ENCODE measurements at places on chromosomes 13 and 19.

GRCh38 chr13:75181906-75182305 lies 300.1 kb downstream of the TBC1D4 start:
- no peak for DNase-seq

DNA sequence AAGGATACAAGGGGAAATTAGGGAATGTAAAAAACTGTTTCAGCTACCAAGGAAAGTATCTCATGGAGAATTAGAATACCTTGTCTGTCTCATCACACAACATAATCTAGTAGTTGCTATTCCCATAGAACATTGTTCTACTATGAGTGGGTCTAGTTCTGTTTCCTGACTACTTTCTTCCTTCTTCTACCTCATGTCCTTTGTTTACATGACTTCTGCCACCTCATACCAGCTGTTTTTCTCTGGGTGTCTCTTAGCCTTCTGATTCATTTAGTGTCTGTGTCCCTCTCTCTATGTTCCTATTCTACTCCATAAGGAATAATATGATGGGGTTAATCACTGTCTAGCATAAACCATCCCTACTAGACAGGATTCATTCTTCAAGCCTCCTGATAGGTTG lies 887.3 kb downstream of the DIAPH3 start:
- DNase-seq: no peak

- no peak for DNase-seq
Observed at GRCh38 chr13:99087954-99088491, 110.2 kb upstream of the DOCK9 start.

DNA sequence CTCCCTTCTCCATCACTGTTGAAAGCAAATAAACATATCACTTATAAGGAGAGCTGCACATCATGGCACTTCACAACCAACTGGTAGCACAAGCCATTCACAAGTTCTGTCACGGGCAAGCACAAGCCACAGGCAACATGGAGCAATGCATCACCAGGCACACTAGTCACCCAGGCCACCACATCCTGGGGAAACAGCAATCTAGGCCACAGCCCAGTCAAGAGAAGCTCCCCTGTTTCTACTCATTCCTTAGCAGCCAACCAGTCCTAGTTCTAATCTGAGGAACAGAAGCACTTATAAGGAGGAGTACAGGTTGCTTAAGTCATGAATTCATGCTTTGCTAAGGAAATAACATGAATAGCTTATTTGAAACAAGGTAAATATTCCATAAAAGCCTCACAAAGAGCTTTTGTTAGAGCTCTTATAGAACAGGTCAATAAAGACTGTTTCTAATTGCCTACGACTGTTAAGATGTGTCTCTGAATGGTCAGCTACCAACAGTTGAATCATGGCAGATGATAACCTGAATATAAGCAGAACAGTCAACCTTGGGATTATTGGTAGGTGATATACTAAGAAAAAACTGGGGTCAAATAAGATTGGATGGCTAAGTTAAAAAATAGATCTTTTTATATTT lies 169.0 kb downstream of the TBC1D4 start:
- no peak for DNase-seq

- no peak for DNase-seq
Observed at GRCh38 chr19:46935066-46935663, 74.4 kb downstream of the ARHGAP35 start.

DNA sequence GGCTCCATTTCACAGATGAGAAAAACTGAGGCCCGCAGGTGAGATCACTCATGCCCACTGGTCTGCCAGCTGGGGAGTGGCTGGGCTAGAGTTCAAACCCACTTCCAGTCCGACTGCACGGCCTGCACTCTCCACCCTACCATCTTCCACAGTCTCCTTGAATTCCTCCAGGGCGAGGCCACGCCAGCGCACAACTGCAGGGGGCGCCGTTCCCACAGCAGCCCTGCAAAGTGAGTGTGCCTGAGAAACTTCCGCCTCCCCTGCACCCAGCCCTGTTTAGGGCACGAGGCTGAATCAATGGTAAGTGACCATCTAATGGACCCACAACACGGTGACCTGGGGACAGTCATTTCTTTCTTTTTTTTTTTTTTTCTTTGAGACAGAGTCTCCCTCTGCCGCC lies 829 bp upstream of the ATCAY start:
- no peak for DNase-seq

DNA sequence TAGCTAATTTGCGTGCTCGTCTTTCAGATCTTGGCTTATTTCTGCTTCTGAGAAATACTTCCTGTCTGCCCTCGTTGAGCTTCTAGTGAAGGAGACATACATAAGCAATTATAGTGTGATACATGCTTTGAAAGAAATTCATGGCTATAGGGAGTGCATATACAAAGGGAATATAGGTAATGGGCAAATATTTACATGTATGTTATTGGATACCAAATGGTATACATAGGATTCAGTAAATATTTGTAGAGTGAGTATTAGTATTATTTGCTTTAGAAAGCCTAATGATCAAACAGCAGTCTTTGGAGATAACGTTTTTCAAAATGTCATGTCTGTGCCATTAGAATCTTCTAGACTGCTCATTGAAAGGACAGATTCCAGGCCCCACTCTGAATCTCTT lies 5.2 kb downstream of the BRCA2 start:
- no peak for DNase-seq

GRCh38 chr19:6412447-6413091 lies 12.0 kb downstream of the KHSRP start:
- no peak for DNase-seq

Data from NCI-H1048 (cell line).